ENCODE measurements at places on chromosomes 4 and X.

- no peak for DNase-seq
Observed at GRCh38 chrX:30887721-30888120, 1.3 kb downstream of the TAB3 start.

GRCh38 chr4:85740431-85740861, 265.5 kb downstream of the ARHGAP24 start:
- no peak for DNase-seq

GRCh38 chrX:48460606-48461005, 9.5 kb downstream of the SLC38A5 start:
- no peak for DNase-seq

- no peak for DNase-seq
Observed at GRCh38 chr4:163772238-163772637, 277.7 kb downstream of the TMA16 start.

- no peak for DNase-seq
Observed at GRCh38 chrX:54820737-54821136, 13.2 kb downstream of the MAGED2 start.

- no peak for DNase-seq
Observed at GRCh38 chr4:148288448-148288847, 153.8 kb downstream of the NR3C2 start.

DNA sequence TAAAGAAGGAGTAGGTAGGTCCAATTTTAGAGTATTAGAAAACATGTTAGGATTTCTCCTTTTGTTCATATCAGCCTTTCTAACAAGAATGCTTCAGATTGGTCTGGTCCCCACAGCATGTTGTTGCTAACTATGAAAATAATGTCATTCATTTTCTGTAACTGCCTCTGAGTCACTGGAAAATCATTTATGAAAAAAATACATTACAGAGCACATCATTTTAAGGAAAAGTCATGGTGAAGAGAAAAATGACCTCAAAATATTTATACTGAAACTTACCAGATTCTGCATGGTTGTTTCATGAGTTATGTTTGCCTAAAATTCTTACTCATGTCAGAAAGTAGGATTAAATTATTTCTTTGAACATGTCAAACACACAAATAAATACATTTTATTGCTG, 35.2 kb downstream of the DTHD1 start:
- DNase-seq = no peak

DNA sequence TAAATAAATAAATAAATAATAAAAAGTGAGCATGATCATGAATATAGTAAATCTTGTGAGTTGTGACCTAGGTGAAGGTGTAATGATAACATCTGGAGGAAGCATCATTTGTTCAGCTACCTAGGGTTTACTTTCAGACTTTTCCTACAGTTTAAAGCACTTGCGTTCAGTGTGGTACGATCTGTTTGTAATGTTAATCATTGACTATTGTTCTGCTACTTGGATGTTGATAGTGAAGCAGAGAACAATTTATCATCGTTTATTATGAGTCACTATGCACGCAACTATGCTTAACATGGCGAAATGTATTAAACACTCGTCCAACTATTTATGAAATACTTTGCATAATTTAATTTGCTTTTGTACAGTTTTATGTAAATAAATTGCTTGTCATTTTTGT, 426.2 kb downstream of the PCDH7 start:
- DNase-seq = no peak

GRCh38 chrX:139639253-139639652, 68.7 kb downstream of the MCF2 start:
- no peak for DNase-seq

GRCh38 chr4:57231781-57232180, 121.6 kb upstream of the IGFBP7 start:
- DNase-seq = no peak

DNA sequence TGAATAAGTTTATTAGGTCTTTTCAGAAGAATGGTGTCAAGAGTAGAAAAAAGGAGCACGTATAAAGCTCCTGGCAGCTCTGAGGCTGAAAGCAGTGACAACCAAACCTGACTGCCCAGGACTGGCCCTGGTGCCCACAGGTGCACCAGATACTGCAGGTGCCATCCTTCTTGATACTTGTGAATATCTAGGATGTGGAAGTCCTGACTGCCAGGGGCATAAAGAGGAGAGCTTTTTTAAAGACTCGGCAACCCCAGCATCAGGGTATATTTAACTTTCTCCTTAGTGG, 60.7 kb downstream of the TMEM150C start:
- DNase-seq = no peak

GRCh38 chr4:6926081-6926480, 16.5 kb downstream of the TBC1D14 start:
- DNase-seq = no peak

GRCh38 chr4:78059524-78059889, 2.4 kb downstream of the FRAS1 start:
- DNase-seq = no peak

- DNase-seq = no peak
Observed at GRCh38 chrX:23434356-23434884, 99.8 kb downstream of the PTCHD1 start.

- DNase-seq = no peak
Observed at GRCh38 chrX:72305286-72306084, at the start of gene CITED1. Gene CITED1, minus strand, starts transcription at chrX:72305914. Its CDS starts 3,045 bp downstream, at chrX:72302869.

- no peak for DNase-seq
Observed at GRCh38 chr4:140935254-140935653, 179.1 kb upstream of the TBC1D9 start.

DNA sequence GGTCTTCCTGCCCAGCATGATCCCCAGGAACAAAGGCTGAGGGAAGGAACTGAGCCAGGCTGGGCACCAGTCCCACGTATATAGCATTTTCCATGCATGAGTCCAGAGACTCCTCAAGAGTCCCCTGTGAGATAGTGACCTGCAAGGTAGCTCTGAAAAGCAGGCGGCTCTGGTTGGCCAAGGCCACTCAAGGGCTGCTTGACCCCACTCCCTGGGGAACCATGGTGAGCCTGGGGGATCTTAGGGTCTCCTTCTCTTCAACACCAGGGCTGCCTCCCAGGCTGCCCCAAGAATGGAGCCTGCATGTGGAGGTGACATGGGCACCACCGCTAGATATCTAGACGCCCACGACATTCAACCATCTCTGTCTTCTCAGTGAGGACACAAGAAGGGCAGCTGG, 79.2 kb downstream of the SLC2A9 start:
- DNase-seq = no peak

DNA sequence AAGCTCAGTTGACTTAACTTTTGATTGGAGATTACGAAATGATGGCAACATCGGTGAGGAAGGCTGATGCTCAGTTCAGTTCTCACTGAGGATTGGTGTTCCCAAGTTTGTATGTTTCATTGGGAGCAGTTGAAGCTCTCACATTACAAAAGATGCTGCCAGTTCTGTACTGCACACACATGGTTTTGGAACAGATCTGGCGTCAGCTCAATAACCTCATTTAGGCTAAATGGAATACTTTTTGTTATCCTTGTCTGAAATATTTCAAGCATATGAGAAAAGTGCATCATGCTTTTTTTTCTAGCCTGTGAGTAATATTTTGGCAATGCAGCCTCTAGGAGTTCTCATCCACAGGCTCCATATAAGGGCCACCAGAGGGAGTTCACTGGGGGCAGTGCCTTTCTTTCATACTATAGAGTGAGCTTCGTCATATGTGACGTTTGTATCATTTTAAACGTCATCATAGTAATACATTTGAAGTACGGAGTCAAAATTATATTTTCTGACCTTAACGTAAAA, 4.1 kb downstream of the ENPEP start:
- DNase-seq = no peak

- DNase-seq = no peak
Observed at GRCh38 chrX:29561417-29561816, 653.9 kb upstream of the MAGEB2 start.

DNA sequence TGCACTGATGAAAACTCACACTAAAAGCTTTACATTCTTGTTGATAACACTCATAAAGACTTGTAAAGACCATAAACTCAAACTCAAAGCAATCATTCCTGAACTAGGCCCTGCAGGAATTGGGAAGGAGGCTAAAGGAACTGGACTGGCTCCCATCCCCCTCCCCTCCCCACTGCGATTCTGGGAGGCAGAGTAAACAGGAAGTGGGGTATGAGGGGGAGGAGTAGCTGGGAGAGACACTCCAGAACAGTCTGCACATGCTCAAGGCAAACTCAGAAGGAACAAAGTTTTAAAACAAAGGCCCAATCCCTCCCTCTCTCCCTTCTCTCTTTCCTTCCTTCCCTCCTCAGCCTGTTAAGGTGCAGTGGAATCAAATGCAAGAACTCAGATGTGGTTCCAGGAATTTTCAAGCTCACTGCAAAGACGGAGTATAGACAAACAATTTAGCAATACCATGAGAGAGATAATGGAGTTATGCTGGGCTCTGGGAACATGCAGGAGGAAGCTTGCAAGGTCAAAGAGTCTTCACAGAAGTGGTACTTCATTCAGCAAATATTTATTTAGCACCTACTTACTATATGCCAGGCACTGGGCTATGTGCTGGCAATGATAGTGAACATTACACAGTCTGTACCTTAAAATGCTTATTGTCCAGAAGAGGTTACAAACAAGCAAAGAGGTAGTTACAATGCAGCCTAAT, 15.9 kb downstream of the MID1IP1 start:
- DNase-seq = no peak

GRCh38 chr4:138062929-138063328, 179.2 kb downstream of the SLC7A11 start:
- no peak for DNase-seq

DNA sequence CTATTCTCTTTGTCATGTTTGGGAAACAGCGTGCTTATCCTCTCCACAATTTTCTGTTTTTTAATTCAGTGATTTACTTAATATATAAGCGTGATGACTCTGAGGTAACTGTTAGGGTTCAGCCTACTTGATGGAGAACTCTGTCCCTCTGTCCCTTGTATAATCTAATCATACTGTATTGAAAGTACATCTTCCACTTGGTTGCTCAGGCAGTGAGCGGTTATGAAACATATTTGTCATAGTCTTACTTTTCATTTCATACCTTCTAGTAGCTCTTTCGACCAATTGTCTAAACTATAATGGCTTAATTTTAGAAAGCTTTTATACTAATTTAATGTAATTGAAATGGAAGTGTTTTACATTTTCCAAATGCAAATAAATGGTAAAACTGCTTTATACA, 469.0 kb downstream of the TLL1 start:
- DNase-seq = no peak

DNA sequence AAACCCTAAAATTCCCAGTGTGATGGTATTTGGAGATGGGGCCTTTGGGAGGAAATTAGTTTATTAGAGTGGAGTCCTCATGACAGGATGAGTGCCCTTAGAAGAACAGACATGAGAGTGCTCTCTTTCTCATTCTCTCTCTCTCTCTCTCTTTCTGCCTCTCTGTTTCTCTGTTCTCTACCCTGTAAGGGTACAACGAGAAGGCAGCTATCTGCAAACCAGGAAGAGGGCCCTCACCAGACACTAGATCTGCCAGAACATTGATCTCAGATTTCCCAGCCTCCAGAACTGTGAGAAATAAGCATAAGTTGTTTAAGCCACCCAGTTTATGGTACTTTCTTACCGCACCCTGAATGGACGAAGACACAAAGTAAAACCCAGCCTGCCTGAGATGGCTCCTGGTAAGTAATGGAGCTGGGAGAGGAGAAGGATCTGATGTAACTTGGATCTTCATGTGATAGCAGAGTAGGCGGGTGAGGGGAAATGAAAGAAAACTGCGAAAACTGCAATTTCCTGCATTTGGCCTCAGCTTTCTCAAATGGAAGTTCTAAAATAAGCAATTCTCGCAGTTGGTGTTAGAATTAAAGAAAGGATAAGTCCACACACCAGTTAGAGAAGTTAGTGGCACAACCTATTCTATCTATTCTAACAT, 8.7 kb upstream of the CDS1 start:
- DNase-seq = no peak

GRCh38 chrX:110374559-110374958, 15.9 kb downstream of the RTL9 start:
- DNase-seq = no peak

DNA sequence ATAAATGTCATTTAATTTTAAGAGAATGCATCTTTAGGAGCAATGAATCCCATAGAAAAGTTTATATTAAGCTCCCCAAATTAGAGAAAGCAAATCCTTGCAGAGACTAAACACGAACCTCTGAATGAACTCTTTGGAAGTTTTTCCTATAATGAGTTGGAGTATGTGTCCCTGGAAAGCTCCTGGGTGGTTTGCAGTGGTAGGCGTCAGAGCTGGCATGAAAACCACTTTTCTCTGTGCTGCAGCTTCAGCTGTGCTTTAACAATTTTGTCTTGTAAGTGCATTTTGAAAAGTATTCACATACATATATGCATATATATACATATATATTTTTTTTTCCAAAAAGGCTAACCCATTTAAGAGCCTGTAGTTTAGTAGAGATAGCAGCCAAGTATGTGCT, 148.7 kb upstream of the TBC1D9 start:
- DNase-seq = no peak

GRCh38 chr4:48261281-48261680, 8.4 kb downstream of the TEC start:
- DNase-seq = no peak

DNA sequence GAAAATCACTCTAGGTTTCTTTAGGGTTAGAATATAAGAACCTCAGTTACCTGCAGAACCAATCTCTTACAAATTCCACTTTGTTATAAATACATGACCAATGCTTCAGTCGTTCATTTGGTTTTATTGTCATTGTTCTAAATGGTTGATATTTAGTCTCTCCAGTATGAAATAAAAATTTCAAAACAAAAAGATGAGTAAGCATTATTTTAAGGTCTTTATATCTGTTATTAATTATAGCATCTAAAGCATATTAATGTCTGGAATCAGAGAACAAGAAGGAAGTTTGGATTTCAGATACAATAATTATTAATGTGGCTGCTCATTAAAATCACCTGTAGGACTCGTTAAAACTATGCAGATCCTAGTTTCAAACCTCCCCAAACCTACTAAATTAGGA, 265.4 kb upstream of the CXorf51A start:
- DNase-seq = no peak

- no peak for DNase-seq
Observed at GRCh38 chr4:155042014-155042413, 166.4 kb upstream of the NPY2R start.

- DNase-seq = no peak
Observed at GRCh38 chrX:110944311-110944750, 148.7 kb upstream of the CHRDL1 start.

DNA sequence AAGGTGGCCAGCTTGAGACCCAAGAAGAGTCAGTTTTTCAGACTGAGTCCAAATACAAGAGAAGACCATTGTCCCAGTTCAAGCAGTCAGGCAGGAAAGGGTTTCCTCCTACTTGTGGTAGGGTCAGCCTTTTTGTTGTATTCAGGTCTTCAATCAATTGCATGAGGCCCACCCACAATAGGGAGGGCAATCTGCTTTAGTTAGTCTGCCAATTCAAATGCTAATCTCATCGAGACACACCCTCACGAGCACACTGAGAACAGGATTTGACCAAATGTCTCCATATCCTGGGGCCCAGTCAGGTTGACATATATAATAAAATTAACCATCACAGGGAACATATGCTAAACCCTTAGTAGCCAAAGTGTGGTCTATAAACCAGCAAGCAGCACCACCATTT, 75.3 kb upstream of the FRMPD3 start:
- no peak for DNase-seq

- no peak for DNase-seq
Observed at GRCh38 chr4:182225257-182225852, 17.8 kb upstream of the TENM3 start.

- DNase-seq = no peak
Observed at GRCh38 chrX:95101851-95102390, 1427.9 kb downstream of the FAM133A start.
